Sciatic nerve (tissue), 2 donors: ENCODE measurements at places on chromosomes 4 and X. TPM values are rescaled to one million over a fixed set of nuclear protein-coding genes. Genes with fewer than 3 reads are reported as not detected.

DNA sequence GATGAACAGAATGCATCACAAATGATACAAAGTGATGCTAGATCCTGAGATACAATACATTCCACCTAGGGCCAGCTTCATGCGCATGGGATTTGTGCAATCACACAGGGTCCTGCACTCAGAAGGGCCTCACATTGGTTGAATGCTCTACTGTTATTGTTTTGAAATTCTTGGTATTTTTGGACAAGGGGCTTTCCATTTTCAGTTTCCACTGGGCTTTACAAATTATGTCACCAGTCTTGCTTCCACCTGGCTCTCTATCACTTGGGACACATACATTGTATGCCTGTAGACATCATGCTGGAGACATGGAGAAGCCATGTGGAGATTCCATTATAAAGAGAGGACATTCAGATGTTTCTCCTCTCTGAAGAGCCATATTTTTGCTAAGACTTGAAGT is 155.8 kb downstream of the NAA11 start:
- no peak for DNase-seq

DNA sequence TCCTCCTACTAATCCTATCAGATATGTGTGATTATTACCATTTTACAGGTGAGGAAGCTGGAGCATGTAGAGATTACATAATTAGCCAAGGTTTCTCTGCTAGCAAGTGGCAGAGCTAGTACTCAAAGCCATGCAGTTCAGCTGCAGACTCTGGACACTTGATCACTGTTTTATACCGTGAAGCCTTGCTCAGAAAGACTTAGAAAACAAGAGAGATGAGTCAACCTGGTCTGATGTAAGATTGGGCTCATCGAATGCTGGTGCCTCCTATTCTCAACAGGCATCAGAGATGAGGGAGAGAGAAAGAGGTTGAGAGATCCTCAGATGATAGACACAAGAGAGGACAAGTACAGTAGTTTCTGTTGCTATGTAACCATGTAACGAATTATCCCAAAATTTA is 19.0 kb upstream of the PDE5A start:
- no peak for DNase-seq

GRCh38 chr4:43276321-43276720 is 383.8 kb downstream of the GRXCR1 start:
- no peak for DNase-seq

- DNase-seq, result no peak
Observed at GRCh38 chrX:45322382-45322781, 121.7 kb upstream of the DIPK2B start.

DNA sequence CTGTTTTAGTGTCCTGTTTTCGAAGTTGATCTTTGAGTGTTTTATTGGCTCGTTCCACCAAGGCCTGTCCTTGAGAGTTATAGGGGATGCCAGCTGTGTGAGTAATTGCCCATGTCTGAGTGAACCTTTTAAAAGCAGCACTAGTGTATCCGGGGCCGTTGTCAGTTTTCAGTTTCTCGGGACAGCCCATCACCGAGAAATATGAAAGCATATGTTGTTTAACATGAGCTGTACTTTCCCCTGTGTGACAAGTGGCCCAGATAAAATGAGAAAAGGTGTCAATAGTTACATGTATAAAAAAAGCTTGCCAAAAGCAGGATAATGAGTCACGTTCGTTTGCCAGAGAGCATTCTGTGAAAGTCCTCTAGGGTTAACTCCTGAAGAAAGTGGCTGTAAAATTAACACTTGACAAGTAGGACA is 48.6 kb upstream of the RASSF6 start:
- no peak for DNase-seq

GRCh38 chr4:38190717-38191178 is 230.6 kb downstream of the PTTG2 start:
- DNase-seq, result peak; percentile 61

DNA sequence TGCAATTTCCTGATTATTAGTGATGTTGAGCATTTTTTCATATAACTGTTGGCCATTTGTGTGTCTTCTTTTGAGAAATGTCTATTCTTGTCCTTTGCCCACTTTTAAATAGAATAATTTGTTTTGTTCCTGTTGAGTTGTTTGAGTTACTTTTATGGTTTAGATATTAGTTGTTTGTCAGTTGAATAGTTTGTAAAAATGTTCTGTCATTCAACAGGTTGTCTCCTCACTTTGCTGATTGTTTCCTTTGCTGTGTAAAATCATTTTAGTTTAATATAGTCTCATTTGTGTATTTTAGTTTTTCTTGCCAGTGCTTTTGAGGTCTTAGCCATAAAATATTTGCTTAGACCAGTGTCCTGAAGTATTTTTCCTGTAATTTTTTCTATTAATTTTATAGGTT is 181.8 kb upstream of the GLRA2 start:
- no peak for DNase-seq

GRCh38 chr4:187632260-187632995 is 363.1 kb upstream of the ZFP42 start:
- no peak for DNase-seq

GRCh38 chr4:107561481-107561880 is 158.6 kb downstream of the PAPSS1 start:
- DNase-seq, result no peak

DNA sequence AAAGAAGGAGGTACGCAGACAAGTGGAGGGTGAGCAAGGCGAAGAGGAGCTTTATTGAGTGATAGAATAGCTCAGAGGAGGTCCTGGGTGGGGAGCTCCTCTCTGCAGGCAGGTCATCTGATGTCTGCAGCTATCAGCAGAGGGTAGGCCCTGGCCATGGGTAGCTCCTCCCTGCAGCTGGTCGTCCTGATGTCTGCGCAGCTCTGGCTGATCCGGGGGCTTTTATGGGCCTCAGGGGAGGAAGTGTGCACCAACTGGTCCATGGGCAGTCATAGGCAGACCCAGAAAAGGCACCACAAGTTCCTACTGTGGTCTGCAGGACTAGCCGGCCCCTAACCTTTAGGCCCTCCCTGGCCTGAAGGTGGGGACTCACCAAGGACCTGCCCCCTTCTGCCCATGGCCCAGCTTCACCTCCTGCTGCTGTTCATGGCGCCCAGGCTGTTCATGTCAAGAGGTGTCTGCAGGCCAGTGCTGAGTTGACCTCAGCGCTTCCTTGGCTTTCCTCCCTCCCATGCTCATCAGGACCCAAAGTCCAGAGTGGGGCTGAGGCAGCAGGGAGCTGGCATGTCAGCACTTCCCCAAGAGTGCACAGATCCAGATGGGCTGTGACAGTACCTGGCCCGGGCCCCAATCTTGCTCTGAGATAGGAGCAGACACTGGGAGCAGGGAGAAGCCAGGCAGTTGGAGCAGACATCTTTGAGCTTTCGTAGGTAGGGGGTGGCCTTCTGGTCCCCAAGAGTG is 46.1 kb downstream of the ARAP2 start:
- DNase-seq, result no peak

GRCh38 chr4:165380805-165381204 is 2.0 kb downstream of the CPE start:
- no peak for DNase-seq

- no peak for DNase-seq
Observed at GRCh38 chrX:85611926-85612325, 232.5 kb upstream of the POF1B start.

DNA sequence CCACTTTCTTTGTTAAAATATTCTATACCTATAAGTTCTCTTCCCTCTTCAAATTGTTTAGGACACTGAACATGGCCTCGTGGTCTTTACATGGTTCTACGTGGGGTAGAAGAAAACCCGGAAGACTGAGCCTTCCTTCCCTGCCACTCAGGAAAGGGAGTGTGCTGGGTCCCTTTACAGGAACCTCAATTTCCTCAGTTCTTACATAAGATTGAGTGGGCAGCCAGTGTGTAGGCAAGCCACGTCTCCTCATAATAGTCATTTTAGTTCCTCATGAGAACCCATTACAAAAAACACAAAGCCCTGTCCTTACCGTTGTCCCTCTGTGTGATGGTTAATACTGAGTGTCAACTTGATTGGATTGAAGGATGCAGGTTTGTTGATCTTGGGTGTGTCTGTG is 28.7 kb upstream of the SMIM10L2A start:
- DNase-seq, result no peak

DNA sequence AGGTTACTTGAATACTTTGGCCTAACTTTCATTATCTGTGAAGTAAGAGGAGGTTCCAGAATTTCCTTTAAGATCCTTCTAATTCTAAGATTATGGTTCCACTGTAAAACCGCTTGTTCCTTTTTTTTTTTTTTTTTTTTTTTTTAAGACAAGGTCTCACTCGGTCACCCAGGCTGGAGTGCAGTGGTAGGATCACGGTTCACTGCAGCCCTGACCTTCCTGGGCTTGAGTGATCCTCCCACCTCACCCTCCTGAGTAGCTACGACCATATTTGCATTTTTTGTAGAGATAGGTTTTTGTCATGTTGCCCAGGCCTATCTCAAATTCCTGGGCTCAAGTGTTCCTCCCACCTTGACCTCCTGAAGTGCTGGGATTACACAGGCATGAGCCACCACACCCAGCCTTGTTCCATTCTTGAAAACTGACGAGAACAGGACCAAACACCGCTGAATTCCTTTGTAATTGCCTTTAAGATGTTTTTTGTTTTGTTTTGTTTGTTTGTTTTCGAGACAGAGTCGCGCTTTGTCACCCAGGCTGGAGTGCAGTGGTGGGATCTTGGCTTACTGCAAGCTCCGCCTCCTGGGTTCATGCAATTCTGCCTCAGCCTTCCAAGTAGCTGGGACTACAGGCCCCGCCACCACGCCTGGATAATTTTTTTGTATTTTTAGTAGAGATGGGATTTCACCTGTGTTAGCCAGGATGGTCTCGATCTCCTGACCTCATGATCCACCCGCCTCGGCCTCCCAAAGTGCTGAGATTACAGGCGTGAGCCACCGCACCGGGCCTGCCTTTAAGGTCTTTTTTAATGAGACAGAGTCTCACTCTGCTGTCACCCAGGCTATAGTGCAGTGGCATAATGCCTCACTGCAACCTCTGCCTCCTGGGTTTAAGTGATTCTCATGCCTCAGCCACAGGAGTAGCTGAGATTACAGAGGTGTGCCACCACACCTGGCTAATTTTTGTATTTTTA is 6.8 kb downstream of the PDS5A start:
- peak; percentile 26 for DNase-seq

- DNase-seq, result no peak
Observed at GRCh38 chr4:186924723-186925122, 201.1 kb upstream of the FAT1 start.

GRCh38 chr4:3436798-3437581 is 4.8 kb upstream of the HGFAC start:
- DNase-seq, result no peak

- peak; percentile 94 for DNase-seq
Observed at GRCh38 chrX:15675490-15675921, 10.9 kb upstream of the CLTRN start.

DNA sequence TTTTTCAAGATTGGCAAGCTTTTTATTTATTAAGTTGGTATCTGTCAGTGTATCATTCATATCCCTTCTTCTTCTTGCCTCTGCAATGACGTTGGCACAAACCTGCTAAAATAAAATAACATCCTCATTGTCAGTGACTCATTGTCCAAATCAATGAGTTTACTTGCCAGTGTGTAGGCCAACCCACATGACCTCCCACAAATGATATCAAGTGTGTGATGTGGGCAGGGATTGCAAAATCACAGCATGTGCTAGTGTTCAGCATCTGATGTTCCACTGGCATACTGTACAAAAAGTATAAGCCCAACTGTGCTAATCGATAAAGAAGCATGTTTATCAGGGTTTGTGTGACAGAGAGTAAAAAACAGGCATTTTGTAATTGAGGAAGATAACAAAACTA is 25.5 kb downstream of the GPAT3 start:
- DNase-seq, result no peak

GRCh38 chr4:174591243-174592021 is 69.1 kb upstream of the HPGD start:
- no peak for DNase-seq

- no peak for DNase-seq
Observed at GRCh38 chr4:112284166-112284565, 1.5 kb downstream of the TIFA start.

DNA sequence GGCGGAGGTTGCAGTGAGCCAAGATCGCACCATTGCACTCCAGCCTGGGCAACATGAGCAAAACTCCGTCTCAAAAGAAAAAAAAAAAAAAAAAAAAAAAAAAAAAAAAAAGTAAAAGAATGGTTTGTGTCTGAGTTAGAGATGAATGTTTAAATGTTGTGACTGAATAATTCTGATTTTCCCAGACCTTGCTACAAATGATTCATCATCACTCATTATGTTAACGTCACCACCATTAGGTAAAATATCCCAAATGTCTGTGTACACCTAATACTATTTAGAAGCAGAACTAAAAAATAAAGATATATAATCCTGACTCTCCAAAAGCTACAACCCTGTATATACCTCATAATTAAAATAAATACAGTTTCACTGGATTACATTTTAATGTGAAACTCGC is 70.8 kb downstream of the HHIP start:
- DNase-seq, result no peak

DNA sequence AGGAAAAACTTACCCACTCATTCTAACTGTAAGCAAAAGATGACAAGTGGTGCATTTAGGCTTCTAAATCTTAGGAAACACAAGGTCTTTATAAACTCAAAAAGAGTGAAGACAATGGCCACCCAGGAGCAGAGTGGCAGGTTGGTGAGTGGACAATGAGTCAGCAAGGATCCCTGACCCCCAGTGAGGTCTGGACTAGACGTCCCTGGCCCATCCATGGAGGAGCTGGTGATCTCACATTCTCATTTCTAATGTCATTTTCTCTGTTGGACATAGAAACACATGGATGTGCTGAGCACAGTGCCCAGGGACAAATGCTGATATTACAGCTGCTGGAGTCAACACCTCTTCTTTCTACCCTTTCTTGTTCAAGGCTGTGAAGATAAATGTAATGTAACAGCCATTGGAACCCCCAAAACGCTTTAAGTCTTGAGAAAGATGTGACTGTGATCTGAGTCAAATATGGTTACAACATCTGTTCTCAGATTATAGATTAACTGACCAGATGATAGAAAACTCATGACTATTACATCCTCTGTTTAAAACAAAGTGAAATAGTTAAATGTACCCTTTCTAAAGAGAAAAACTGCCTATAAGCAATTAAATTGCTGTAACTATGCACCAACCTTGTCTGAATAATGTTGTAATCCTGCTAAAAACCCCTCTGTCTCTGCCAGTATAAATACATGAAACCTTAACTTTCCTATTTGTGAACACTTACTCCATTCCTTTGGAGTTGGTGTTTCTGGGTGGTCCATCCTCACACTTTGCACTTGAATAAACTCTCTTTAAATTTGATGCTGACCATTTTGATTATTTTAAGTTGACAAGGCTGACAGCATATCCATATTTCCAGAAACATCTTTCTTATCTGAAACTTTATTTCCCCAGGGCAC is 92.7 kb downstream of the USP46 start:
- DNase-seq, result no peak

DNA sequence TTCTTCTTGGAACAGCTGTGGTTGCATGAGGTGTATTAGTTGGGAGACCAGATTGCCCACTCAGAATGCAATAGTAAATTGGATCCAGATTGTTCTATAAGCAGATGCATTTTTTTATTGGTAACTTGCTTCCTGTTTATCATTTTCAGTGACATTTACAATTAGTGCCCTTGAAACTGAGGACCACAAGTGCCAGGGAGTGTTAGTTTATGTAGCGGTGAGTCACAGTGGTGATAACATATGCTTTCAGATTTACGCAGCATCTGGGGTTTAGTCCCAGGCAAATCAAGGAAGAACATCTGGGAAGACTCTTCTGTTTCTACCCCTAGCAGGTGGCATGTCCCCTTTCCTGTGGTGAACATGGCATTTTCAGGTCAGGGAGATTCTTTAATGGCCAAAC is 24.1 kb downstream of the FRMPD4 start:
- DNase-seq, result no peak

NPY2R gene
- not detected for total RNA-seq

SLC25A5 gene
- total RNA-seq, result 73.2 TPM

XPNPEP2 gene
- total RNA-seq, result 6.6 TPM

CXCL13 gene
- total RNA-seq, result not detected

RAB41 gene
- total RNA-seq, result not detected

IQCM gene
- total RNA-seq, result not detected

SORBS2 gene
- total RNA-seq, result 101 TPM
